ENCODE measurements at places on chromosomes 7 and 10.

- DNase-seq: no peak
Measured at GRCh38 chr10:110757586-110757985, 113.5 kb downstream of the RBM20 start.

DNA sequence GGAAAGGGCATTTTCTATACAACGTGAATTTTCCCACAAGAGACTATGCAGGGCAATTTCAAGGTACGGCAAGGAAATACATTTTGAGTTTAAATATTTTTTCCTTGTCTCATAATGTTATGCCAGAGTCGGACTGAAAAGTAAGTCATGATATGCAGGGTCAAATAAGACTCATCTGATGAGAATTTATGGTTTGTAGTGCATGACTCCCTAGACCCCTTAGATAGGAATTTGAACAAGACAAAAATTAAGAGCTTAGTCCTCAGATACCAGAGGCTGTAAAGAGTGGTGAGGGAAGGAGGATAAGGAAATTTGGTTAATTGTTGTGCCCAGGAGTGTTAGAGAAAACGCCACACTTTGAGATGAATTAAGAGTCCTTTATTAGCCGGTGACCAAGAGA lies 616.6 kb downstream of the XPNPEP1 start:
- DNase-seq: no peak

GRCh38 chr10:17092216-17092944 lies 37.2 kb downstream of the CUBN start:
- DNase-seq: no peak

- no peak for DNase-seq
Measured at GRCh38 chr7:88867158-88867557, 71.6 kb upstream of the TEX47 start.

DNA sequence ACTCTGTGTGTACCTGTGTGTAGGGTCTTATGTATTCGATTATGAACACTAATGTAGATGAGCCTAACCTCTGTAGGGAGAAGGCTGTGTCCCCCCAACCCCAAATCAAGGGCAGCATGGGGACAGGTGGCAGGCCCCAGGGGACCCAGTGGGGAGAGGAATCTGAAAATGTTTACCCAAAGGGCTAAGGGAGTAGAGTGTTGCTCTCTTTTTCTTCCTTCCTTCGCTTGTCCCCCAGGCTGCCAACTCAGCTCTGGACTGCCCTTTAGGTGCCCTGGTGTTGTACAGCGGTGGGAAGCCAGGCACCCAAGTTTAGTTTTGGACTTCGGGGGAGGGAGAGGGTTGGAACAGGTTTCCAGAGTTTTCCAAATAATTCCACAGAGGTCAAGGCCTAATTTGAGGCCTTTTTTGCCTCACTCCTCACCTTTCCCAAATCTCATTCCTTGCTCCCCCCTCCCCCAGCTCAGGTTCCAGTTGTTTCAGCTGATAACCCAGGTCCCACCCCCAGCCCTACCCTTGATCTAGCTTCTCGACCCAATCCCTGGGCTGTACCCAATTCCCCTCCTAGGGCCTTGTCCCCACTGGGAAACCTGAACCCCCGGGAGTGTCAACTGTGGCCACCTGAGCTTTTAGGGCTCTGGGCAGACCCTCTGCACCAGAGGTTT lies 9.1 kb upstream of the PAX2 start:
- no peak for DNase-seq

GRCh38 chr10:99761365-99761764 lies 21.1 kb upstream of the ABCC2 start:
- no peak for DNase-seq

GRCh38 chr10:9743639-9744038 lies 1274.0 kb upstream of the CELF2 start:
- DNase-seq: no peak

DNA sequence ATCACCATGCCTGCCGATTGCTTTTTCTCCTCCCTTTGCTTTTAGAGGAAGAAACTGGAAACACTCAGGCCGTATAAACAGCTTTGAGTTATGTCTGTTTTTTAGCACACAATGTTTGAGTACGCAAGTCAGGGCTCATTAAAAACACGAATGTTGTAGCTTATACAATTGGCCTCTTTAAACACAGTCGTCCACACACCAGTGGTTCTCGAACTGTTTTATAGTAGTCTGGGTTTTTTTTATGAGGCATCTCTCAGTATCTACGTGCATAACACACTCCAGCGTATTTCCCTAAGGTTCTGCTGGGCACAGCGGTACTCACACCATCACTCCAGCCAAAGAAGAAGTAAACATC lies 13.4 kb upstream of the CARD11 start:
- DNase-seq: no peak

DNA sequence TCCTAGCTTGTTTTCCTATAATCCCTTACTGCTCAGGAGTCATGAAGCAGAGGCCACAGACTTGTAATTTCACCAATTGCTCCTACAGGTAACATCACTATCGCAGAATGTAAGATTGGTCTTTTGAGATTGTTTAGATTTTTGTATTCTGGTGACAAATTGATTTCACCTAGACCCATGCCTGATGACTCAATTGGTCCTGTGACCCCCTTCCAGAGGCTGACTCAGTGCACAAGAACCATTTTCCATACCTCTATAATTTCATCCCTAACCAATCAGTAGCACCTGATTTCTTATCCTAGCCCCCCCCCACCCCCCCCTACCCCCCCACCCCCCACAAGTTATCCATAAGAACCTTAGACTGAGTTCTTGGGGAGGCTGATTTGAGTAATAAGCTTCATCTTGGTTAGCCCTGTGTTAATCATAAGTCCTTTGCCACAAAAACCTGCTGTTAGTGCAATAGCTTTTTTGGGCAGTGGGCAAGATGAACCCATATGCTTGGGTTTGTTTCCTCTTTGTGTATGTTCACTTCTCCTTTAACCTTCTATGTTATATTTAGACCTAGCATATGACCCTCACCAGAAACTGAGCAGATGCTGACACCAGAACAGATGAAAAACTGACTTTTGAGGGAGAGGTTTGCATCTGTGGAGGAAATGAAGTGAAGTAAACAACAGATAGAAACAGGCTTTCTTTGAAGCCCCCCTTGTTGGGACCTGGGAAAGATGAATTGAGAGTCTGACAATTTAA lies 187.1 kb downstream of the KIF20B start:
- no peak for DNase-seq

DNA sequence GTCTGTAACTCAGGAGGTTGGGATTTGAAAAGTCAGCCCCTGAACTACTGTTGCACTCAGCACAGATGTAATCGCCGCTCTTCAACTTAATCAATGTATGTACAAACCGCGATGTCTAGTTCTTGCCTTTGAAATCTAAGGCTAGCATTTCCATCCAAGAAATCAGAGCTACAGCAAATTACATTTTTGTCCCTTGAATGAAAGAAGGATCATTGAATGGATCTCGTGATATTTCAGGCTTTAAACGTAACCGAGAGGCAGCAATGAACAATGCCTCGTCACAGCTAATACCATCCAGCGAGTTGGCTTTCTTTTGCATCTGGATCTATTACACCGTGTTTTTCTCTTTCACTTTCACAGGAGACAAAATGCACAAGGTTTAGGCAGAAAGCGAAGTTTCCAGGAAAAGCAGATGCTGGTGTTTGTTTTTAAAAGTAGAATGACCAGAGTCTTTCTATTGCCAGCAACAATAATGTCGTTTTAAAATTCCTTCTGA lies 5.5 kb downstream of the SKIDA1 start:
- no peak for DNase-seq

GRCh38 chr10:107813451-107814162 lies 649.1 kb upstream of the SORCS1 start:
- no peak for DNase-seq

DNA sequence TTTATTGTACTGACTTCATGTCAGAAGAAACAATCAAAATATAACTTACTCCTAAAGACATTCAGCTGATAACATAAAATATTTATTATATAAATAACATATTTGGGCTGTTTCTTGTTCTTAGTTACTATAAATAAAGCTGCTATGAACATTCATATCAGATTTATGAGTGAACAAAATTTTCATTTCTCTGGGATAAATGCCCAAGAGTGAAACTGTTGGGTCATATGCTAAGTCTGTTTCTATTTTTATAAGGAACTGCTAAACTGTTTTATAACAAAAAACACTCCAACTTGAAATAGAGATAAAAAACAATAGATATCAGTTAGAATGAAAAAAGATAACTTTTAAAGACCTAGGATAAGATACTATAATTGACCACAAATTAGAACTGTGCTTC lies 26.5 kb upstream of the CC2D2B start:
- no peak for DNase-seq

GRCh38 chr7:123871998-123872867 lies 27.3 kb downstream of the HYAL4 start:
- peak; percentile 18 for DNase-seq

DNA sequence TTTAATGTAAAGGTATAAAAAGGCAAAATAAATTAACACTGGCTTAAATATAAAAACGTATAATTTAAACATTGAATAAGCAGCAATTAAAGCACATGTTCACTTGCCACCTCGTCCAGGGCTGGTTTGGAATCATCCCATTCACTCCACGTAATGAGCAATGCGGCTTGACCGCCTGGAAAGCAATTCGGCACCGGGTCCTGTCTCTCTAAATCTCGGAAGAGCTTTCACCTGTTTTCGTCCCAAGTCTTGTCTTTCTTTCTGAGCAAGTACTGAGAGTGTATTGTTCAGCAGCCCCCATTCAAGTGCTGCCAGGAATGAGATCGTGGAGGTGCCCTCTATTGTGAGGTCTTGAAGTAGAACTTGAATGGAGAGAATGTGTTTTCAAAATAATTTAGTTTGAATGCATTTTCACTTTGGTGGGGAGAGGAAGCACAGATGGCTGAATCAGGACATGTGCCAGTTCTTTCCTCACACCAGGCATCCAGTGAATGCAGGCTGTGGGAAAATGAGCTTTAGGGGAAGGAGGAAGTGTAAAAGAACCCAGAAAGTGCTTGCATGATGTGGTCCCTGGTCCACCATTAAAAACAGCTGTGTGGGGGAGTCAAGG lies 515.2 kb downstream of the REEP3 start:
- DNase-seq: no peak

DNA sequence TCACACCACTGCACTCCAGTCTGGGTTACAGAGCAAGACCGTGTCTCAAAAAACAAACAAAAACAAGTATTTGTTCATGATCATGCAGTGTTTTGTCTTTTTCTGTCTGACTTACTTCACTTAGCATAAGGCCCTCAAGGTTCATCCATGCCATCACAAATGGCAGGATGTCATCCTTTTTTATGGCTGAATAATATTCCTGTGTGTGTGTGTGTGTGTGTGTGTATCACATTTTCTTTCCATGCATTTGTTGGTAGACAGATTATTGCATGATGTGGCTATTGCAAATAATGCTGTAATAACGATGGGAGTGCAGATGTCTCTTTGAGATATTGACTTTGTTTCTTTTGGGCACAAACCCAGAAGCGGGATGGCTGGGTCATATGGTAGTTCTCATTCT lies 14.3 kb upstream of the MNX1 start:
- no peak for DNase-seq

DNA sequence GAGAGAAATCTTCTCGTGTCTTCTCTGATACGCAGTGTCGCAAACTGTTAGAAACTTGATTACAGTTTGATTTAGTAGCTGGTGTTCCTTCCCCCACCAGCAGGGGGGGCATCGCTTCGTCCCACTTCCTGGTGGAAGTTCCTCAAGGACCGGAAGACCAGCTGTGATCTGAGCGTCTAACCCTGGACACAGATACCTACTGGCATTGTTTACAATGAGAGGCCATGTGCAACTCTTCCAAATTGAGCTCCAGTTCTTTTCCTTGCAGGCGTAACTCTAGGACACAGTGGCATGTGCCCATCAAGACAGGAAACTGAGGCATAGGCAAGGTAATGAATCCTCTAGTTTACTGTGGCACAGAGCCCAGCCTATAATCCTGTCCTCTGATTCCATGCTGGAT lies 219.0 kb downstream of the CCDC3 start:
- peak; percentile 37 for DNase-seq

DNA sequence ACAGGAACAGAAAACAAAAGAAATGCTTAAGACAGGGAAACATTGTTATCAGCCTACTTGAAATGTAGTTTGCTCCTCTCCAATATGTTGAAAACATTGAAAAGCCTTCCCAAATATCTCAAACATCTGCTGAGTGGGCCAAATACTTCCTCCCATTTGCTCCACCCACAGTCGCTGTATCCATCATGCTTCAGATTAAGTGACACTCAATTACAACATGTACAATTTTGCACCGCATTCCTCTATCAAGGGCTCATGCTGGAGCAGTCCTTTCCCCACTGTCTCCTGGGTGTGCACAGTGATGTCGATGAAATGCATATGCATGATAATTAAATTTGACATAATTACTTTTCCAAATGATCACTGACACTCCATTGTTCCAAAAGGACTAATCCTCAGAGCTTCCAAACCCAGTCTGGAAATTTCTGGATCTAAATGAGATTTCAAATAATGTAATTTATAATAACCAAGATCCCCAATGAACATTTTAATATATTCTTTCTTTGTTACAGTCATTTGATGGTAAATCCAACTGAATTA lies 604.6 kb downstream of the GRID1 start:
- DNase-seq: no peak

DNA sequence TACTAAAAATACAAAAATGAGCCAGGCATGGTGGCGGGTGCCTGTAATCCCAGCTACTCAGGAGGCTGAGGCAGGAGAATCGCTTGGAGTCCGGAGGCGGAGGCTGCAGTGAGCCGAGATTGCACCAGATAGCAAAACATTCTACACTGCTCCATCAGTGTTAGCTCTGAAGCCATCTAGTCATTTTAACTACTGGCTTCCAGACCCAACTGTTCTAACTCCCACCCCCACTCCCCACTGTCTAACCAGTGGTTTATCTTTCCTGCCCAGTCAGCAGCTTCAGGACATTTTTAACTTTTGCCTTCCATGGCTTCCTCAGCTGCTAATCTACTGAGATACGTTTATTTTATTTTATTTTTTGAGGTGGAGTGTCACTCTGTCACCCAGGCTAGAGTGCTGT lies 6.2 kb upstream of the FRAT1 start:
- no peak for DNase-seq

GRCh38 chr10:46062723-46063428 lies 16.8 kb upstream of the MSMB start:
- no peak for DNase-seq

GRCh38 chr7:31078363-31078990 lies 26.4 kb downstream of the ADCYAP1R1 start:
- DNase-seq: no peak

DNA sequence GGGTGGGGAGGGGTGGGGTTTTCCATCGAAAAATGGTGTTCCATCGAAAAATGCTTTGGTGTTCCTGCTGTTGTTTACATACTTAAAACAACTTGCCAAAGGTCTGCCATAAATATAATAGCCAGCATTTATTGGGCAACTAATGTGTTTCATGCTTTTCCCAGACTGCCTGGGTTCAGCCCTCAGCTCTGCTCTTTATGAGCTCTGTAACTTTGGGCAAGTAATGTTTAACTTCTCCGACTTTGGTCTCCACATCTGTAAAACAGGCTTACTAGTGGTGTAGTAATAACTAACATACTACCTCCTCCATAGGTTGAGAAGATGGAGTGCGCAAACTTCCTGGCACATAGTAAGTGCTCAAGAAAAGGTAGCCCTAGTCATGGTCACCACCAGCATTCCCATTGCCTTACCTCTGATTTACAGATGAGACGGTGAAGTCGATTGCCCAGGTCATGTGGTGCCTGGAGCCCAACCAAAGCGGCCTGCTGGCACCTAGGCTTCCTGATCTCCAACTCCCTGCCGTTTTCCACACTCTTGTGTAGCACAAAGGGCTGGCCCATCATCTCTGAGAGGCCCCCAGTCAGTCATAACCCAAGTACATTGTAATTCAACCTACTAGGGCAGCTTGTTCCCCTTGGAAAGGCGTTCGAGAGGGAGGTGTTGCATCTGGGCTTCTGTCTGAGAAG lies 8.9 kb downstream of the ZMIZ1 start:
- DNase-seq: no peak
